ENCODE measurements at places on chromosomes 11 and 22.
A peak's percentile ranks its signal among the peaks of the same experiment; 100 is the strongest.

GRCh38 chr11:65416341-65416824, 6.2 kb upstream of the NEAT1 start:
- DNase-seq, result peak; percentile 89

GRCh38 chr11:122104341-122104740, 11.7 kb downstream of the BLID start:
- DNase-seq, result no peak

DNA sequence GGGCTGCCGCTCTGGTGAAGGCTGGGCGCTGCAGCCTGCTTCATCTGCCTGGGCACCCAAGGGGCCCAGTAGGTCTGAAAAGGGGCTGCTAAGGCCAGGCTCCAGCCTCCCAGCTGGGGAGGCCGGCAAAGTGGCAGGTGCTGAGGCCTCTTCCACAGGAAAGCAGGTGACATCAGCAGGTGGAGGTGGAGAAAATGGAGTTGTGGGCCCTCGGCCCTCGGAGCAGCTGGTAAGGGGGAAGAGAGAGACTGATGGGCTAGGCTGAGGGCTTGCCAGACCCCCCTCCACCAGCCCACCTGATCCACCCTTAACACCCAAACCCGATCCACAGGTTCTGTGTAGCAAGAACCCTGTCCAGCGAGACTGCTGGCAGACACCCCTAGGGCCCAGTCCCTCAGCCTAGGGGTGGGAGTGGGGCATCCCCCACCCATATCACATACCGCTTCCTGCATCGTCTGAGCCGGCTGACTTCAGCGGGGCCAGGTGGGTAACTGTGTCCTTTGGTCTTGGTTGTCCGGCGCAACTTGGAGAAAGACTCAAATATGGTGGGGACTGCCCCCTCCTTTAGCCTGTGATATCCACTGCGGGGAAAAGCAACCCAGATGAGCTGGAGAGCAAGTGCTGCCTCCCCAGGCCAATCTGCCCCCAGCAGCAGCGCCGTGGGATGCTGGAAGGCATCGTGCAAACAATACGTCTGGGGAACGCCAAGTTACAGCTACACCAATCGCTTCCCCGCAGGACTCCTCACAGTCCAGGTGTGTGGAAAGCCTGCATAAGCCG, 1.5 kb downstream of the THAP7 start:
- no peak for DNase-seq

- no peak for DNase-seq
Measured at GRCh38 chr11:12280838-12281565, 96.4 kb upstream of the PARVA start.

GRCh38 chr22:24489011-24489410, 6.1 kb upstream of the UPB1 start:
- DNase-seq, result no peak

DNA sequence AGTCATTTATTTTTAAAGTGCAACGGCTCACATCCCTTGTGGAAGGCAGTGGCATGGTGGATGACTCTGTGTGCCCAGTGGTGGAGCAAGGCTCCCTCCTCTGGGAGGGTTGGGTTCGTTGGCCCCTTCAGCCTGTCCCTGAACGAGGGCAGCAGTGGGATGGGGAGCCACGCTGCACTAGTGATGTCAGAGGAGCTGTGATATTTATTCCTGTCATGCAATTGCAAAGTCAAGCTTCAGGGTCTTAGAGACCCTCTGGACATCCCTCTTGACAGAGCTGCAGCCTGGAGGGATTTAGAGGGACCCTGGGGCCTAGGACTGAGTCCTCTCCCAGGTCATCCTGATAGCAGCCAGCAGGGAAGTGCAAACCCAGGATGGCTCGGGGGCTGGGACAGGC, 78.2 kb upstream of the NARS2 start:
- DNase-seq, result no peak

DNA sequence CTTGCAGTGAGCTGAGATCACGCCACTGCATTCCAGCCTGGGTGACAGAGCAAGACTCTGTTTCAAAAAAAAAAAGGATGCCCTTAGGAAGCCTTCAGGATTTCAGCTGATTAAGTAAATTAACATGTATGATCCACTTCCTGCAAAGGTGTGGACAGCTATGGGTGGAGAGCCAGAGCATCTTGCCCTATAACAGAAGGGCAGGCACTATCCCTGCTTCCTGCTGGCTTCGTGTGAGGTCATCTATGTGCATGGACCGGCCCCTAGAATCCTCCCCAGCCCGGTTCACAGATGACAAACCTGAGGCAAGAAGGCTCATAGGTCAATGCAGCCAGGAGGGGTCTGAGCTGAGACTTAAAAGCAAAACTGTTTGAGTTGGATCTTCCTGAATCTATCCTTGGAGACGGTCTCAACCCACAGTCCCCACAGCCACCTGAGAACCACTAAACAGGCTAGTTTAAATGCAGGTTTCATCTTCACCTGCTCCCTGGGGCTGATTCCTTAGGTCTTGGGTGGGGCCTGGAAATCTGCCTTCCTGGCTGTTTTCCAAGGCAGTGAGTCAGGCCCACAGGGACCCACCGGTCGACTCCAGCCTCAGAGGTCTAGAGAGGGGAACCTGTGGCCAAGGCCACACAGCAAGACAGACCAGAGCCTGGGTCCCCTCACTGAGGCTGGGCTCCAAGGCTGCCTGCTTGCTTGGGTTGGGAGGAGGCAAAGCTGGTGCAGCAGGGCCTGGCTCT, 55.2 kb upstream of the MPEG1 start:
- no peak for DNase-seq

DNA sequence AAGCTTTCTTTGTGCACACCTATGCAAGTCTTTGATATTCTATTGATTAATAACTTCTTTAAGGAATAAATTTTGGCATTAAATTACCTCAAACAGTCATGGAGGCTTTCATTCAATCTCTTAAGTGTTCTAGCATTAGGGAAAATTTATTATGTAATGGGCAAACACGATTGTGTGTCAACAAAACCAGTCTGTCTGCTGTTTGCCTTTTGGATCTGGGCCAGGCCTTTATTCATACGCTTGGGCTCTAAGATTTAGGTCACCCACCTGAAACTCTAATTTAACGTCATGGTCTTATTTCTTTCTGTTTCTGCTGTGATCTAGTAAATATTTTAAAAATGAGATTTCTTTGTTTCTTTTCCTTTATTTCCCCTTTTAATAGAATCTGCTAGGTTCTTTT, 1270.6 kb downstream of the LRRC4C start:
- DNase-seq, result no peak

- DNase-seq, result no peak
Measured at GRCh38 chr11:48098024-48098423, 117.7 kb downstream of the PTPRJ start.

- no peak for DNase-seq
Measured at GRCh38 chr11:77150836-77151235, 22.8 kb downstream of the MYO7A start.

DNA sequence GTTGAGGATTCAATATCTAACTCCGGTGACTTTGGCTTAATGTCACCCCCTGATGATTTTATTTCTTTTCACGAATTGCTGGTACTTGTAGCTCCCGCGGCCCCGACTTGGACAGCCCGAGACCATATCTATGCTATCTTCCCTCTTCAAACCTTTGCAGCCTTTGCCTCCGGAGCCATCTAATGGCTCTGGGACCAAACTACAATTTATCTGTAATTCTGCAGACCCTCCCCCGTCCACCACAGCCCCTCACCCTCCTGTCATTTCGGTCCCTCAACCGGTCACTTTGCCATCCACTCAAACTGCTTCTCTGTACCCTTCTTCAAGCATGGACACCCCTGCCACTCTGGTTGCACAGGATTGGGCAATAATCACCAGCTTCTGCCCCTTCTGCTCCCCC, 25.7 kb upstream of the ALDH3B2 start:
- no peak for DNase-seq

GRCh38 chr11:61384271-61385242, 7.8 kb upstream of the TMEM216 start:
- DNase-seq, result no peak

All from activated T-helper 9 cell treated with anti-CD3 and anti-CD28 coated beads, Interleukin-2, amount 50 U/mL, for 16 hours (primary cell).